ENCODE measurements at places on chromosomes 3 and 15.

- peak; percentile 21 for DNase-seq
Observed at GRCh38 chr15:62068071-62068809, 1.5 kb downstream of the C2CD4A start.

DNA sequence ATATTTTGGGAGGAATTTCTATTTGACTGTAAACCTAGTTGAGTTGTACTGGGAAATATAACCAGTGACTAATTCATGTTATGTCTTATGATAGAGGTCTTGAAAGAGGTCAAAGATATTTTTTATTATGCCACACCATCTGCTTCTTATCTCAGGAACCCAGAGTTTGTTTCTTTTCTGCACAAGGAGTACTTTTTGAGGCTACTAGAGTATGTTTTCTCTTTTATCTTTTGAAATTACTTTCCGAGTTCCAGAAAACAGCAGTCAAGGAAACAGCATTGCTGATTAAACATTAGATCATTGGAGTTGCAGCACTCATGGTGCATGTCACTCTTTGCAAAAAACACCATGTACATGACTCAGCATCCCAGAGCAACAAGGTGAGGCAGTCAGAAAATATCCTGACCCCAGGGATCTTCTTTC is 645.8 kb upstream of the NR2F2 start:
- DNase-seq: no peak

DNA sequence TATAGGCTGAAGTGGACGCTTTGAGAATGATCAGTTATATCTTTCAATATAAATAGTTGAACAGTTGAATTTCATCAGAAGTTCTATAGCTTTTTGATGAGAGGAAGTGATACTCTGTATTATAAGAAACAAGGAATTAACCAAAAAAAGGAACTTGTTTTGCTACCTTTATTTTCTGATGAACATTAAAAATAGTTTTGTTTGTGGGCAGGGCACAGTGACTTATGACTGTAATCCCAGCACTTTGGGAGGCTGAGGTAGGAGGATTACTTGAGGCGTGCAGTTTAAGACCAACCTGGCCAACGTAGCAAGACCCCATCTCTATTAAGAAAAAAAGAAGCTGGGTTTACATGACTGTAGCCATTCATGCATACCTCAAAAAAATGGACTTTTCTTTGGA is 16.7 kb downstream of the BLOC1S6 start:
- DNase-seq: no peak

DNA sequence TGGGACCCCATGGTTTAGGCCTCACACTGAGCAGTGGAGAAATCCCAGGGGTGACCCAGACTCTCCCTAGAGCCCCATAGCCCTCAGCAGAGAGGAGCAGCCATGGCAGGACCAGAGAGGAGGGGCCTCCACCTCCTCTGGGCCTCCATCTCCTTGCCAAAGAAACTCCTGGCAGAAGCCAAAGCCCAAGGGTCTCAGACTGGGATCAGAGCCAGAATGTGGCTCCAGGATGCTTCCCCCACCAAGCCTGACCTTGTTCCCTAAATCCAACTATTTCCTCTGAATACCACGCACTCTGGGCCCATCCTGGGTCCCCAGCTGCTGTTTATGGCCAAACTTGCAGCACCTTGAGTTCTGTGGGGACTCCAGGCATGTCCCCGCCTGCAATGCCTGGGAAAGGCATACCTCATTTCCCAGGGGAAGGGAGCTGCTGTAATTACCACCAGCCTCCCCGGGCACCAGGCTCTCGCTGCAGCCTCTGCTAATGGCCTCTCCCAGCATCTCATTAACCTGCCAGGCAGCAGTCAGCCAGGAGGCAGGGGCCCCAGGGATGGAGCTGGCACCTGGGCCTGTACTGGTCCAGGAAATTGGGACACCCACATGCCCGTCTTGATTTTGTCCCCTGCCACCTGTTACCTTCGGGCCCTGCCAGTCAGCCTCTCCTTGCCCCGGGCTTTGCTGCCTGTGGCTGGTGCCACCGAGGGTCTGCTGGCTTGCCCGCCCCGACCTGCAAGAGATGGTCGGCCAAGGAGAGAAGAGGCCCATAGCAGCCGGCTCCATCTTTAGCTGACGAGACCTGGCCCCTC is 4.6 kb downstream of the CCDC9B start:
- DNase-seq: no peak

GRCh38 chr15:76433798-76434400 is 97.3 kb downstream of the ISL2 start:
- DNase-seq: no peak

DNA sequence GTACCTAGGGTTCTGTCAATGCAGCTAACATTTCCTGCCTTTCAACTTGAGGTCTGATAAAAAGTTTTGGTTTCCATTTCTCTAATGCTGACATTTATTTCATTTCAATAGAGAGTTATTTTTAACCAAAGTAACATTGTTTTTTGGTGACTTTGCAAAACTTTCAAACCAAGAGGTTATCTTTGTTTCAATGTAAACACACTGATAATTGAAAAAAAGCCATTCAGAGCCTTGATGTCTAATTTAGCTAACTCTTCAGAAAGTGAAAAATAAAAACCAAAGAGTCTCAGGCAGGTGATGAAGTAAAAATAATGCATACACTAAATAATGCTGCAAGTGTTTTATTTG is 9.6 kb upstream of the TIPARP start:
- no peak for DNase-seq

DNA sequence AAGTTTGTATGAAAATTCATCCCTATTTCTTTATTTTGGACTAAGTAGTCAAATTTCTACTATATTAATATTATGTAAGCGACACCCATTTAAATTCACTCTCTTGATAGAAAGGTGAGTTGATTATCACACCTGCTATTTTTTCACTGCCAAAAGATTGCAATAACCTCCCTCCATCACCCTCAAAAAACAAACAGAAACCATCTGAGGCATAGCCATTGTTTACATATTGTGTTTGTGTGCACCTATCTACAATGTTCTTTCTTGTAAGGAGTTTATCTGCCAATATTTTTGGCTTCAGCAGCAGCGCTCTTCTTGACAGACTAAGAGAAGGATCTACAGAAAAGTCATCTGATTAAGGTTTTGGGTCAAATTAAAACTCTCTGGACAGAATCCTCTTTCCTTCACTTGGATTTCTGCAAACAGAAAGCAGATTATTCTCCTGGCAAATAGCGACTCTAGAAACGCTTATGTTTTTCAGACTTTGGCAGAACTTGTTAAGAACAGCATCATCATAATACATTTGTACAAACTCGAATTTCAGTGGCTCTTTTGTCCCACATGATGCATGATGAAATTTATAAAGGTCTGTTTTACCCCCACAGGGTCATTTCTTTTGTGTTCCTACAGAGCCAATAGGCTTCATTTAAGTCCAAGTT is 48.6 kb downstream of the KCNMB2 start:
- no peak for DNase-seq

- no peak for DNase-seq
Observed at GRCh38 chr3:149085828-149086231, 503 bp downstream of the HLTF start.

GRCh38 chr15:38401701-38402100 is 52.2 kb upstream of the FAM98B start:
- DNase-seq: no peak

GRCh38 chr3:82382831-82383230 is 621.4 kb upstream of the GBE1 start:
- no peak for DNase-seq

- no peak for DNase-seq
Observed at GRCh38 chr3:28836199-28836598, 444.7 kb upstream of the RBMS3 start.

- no peak for DNase-seq
Observed at GRCh38 chr15:63366451-63366850, 15.2 kb downstream of the CA12 start.

DNA sequence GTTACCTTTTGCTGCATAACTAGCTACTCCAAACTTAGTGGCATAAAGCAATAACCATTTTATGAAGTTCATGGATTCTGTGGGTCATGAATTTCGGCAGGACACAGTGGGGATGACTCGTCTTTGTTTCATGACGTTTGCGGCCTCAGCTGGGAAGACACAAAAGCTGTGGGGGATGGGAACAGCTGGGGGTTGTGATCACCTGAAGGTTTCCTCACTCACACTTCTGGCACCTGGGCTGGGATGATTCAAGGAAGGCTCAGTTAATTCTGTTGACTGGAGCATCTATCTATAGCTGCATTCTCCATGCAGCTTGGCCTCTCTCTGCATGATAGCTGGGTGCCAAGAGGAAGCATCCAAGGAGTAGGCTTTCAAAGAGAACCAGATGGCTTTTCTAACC is 332.8 kb downstream of the ULK4 start:
- DNase-seq: no peak

DNA sequence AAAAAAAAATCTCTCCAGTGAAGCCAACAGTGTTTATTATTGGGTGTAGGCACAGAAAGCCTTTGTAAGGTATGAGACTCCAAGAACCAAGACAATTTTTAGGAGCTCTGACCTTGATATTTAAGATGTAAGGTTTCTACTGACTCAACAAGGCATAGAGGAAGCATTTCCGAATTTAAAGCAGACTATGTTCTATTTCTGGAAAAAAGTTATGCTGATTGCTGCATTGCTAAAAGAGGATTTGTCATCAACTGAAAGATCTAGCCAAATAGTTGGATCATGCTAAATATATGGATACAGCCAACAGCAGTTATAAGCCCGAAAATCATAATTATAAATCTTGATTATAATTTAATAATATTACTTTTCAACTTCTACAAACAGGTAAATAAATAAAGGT is 53.3 kb upstream of the MELTF start:
- DNase-seq: no peak

DNA sequence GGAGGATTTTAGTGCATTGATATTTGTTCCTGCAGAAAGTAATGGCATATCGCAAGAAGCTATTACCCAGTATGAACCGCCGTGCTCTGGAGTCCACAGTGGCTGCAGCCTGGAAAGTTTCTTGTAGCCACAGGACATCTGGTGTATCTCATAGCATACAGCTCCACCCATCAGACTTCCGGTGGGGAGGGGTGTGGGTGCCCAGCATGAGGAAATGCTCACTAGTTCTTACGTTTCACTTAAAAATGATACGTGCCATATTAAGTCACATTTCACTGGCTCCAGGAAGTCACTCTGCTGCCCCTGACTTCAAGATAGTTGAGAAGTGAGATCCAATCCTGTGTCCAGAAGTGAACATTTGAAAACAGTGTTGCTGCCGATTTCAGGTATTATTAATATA is 990.4 kb downstream of the GBE1 start:
- DNase-seq: no peak

- DNase-seq: no peak
Observed at GRCh38 chr3:119745942-119746341, 36.0 kb upstream of the NR1I2 start.

DNA sequence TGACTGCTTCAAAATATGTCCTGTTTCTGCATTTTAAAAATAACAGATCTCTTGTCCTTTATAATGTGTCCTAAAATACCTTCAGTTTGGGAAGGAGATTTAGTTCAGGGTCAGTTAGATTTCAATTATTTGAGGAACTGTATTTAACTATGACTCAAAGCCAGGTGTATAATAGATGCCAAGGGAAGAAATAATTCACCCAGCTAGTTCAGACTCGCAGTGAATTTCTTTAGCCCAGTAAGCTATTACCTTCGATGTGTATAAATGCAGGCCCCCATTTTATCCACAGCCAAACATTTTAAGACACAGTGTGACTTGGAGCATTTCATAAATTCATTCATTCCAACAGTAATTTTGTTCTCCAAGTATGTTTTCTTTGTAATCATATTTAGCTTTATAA is 458.0 kb downstream of the ZNF385D start:
- no peak for DNase-seq

- no peak for DNase-seq
Observed at GRCh38 chr3:134641671-134642300, 9.0 kb downstream of the KY start.

GRCh38 chr3:46433841-46434240 is 26.8 kb downstream of the CCRL2 start:
- DNase-seq: no peak

GRCh38 chr3:12963231-12963896 is 109.9 kb downstream of the IQSEC1 start:
- no peak for DNase-seq

GRCh38 chr3:197542741-197543454 is 12.9 kb downstream of the BDH1 start:
- no peak for DNase-seq

- no peak for DNase-seq
Observed at GRCh38 chr3:58200846-58201355, 9.9 kb downstream of the DNASE1L3 start.

GRCh38 chr3:175304404-175304803 is 445.3 kb downstream of the NAALADL2 start:
- DNase-seq: no peak

- DNase-seq: no peak
Observed at GRCh38 chr3:57778494-57778893, 22.4 kb downstream of the SLMAP start.

- DNase-seq: no peak
Observed at GRCh38 chr15:87597346-87598052, 659.0 kb downstream of the NTRK3 start.

GRCh38 chr3:8298021-8298954 is 203.3 kb upstream of the LMCD1 start:
- DNase-seq: no peak

GRCh38 chr3:15500107-15500724 is 21.3 kb downstream of the COLQ start:
- DNase-seq: no peak

- DNase-seq: no peak
Observed at GRCh38 chr3:159724627-159725026, 264.0 kb upstream of the IL12A start.

GRCh38 chr3:168878655-168879054 is 782.9 kb upstream of the GOLIM4 start:
- DNase-seq: no peak

GRCh38 chr3:51354731-51355615 is 30.1 kb upstream of the MANF start:
- DNase-seq: no peak

GRCh38 chr3:130529486-130530215 is 12.7 kb downstream of the COL6A6 start:
- no peak for DNase-seq

- DNase-seq: no peak
Observed at GRCh38 chr15:55683376-55683775, 59.6 kb downstream of the PRTG start.

DNA sequence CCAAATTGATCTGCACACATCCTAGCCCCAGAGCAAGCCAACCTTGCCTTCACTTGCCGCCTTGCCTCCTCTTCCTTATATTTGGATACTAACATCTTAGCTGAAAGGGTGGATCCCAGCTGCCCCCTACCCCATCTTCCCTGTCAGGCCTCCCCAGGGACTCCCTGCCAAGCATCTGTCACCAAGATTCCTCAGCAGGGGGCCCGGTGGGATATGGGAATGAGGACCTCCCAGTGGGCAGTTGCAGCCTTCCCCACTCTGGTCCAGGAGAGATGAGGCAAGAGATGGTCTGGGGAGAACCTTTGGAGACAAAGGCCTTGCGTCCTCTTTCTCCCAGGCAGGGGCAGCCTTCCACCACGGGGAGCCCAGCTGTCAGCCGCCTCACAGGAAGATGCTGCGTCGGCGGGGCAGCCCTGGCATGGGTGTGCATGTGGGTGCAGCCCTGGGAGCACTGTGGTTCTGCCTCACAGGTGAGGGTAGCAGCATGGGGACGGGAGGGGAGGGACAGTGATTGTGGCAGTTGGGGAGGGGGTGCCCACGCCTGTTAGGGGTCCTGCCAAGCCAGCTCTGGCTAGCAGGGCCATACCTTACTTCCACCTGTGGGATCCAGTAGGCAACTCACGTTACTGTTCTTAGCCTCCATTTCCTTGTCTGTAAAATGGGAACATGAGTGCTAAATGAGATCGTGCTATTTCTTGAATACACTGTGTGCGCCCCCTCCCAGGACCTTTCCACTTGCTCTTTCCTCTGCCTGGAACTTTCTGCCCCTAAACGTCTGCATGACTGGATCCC is 15.3 kb downstream of the CD276 start:
- DNase-seq: no peak

- DNase-seq: no peak
Observed at GRCh38 chr15:76098685-76099084, 38.9 kb downstream of the TMEM266 start.
